ENCODE measurements at places on chromosomes 4 and X. TPM values are rescaled to one million over a fixed set of nuclear protein-coding genes. Genes with fewer than 3 reads are reported as not detected.
A peak's percentile ranks its signal among the peaks of the same experiment; 100 is the strongest.

RHOXF1 gene
- total RNA-seq = not detected

GRCh38 chr4:165992283-165992682, 119.2 kb downstream of the TLL1 start:
- no peaks in the 10 kb centered on the region for H3K27me3 ChIP-seq
- no peak overlapping the region for H3K4me3 ChIP-seq
- no peaks in the 10 kb centered on the region for H3K36me3 ChIP-seq
- no peak overlapping the region for H3K27ac ChIP-seq
- DNase-seq = no peak

FAM184B gene
- not detected for total RNA-seq

DNA sequence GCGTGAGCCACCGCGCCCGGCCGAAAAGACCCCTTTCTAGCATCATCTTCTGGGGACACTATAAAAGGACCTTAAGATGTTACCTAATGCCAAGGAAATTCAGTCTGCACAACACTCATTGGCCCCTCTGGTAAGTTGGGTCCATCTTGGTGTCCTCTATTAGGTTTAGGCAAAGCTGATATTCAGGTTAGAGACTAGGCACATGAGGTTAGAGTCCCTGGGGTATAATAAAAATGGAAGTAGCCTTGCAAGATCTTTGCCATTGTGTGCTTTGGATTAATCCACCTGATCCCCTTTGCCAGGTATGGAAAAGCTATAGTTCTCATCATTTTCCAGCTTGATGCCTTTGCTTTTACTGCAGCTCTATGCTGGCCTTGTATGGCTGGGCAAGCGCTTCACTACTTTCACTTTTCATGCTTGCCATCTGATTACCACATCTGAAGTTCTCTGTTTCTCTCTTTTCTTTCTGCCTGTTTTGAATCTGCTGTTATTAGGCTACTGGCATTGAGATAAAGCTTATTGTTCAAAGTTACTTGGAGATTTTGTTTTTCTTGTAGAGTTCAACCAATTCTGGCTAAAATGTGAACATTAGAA, 5.4 kb upstream of the ADH4 start:
- peak overlapping the region; percentile 64 for H3K27ac ChIP-seq
- no peaks in the 10 kb centered on the region for H3K27me3 ChIP-seq
- no peak overlapping the region for H3K4me3 ChIP-seq
- DNase-seq = no peak
- H3K4me1 ChIP-seq = peaks cover 39% of the 10 kb centered on the region
- H3K36me3 ChIP-seq = no peaks in the 10 kb centered on the region

DNA sequence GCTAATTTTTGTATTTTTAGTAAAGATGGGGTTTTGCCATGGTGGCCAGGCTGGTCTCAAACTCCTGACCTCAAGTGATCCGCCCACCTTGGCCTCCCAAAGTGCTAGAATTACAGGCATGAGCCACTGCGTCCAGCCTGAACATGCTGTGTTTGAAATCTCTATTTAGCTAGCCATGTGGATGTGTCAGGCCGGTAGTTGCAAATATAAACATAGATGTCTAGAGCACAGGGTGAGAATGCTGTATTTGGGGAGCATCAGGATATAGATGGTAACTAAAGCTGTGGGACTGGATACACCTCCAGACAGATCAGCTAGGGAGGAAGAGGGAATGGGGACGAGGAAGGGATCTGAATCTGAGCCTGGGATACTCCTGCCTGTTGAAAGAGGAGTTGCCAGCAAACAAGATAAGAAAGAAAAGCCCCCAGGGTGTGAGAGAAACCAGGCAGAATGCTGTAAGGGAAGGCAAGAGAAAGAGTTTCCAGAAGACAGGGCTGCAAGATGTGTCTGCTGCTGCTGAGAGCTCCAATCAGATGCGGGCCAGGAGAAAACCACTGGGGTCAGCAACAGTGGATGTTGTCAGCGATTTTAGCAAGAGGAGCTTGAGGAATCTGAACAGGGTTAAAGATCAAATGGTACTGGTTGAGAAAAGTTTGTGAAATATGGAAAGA, 177.4 kb downstream of the PALLD start:
- no peaks in the 10 kb centered on the region for H3K36me3 ChIP-seq
- no peaks in the 10 kb centered on the region for H3K27me3 ChIP-seq
- H3K4me1 ChIP-seq = no peaks in the 10 kb centered on the region

GRCh38 chr4:3786196-3786869, 20.1 kb downstream of the ADRA2C start:
- H3K27ac ChIP-seq = no peak overlapping the region
- H3K36me3 ChIP-seq = no peaks in the 10 kb centered on the region
- H3K4me3 ChIP-seq = no peak overlapping the region
- H3K4me1 ChIP-seq = peaks cover 32% of the 10 kb centered on the region
- DNase-seq = no peak

GRCh38 chr4:153205757-153206156, 1.5 kb downstream of the TRIM2 start:
- H3K4me3 ChIP-seq = no peak overlapping the region
- no peaks in the 10 kb centered on the region for H3K4me1 ChIP-seq
- H3K27ac ChIP-seq = no peak overlapping the region
- H3K36me3 ChIP-seq = no peaks in the 10 kb centered on the region
- H3K27me3 ChIP-seq = no peaks in the 10 kb centered on the region

STAG2 gene
- total RNA-seq = 71.0 TPM
